ENCODE measurements at places on chromosomes 2 and 18.

DNA sequence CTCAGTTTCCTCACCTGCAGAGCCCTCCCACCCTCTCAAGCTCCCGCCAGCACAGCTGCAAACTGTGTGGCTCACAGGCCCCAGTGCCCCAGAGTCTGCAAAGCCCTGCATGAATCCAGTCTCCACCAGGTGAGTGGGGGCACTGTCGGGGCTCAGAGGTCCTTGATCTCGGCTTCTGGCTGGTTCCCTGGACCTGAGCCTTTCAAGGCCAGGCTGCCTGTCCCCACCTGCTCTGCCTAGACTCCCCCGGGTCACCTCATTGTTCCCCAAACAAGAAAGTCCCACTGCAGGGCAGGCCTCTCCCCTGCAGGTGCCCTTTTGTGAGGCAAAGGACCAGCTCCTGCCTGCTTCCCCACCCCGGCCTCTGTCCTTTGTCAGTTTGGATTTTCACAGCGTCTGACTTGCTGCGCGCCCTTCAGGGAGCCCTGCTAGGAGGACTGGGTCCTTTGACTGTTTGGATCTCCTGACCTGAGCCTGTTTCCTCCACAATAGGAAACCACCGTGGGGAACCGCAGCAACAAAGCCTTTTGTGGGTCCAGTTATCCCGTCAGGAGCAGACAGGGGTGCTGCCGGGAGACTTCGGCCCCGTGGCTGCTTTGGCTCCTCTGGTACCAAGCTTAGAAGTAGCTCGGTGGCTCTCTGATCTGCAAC is 200.5 kb upstream of the HDAC4 start:
- no peak for DNase-seq

- no peak for DNase-seq
Measured at GRCh38 chr2:120360307-120360855, 14.4 kb downstream of the INHBB start.

- no peak for DNase-seq
Measured at GRCh38 chr2:218265626-218266025, 4.3 kb downstream of the AAMP start.

DNA sequence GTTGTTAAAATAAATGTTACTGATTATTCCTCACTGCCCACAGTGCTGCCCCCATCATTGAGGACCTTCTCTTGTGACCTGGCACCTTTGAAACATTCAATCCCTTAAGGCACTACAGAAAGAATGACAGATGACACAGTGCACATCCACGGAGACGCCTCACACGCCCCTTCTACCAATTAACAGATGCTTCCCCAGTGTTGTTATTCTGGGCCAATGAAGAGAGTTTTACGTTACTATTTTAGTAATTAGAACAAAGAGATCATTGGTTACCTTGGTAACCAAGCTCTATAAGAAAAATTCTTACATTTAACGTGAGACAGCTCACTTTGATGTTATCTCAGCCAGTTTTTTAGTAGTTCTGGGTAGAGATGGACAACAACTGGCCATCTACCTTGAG is 152.0 kb downstream of the ZNF236 start:
- no peak for DNase-seq

GRCh38 chr18:36130039-36130831 is 536 bp downstream of the ELP2 start:
- DNase-seq, result peak; percentile 18

GRCh38 chr2:144780983-144781382 is 261.1 kb upstream of the ZEB2 start:
- DNase-seq, result peak; percentile 4

DNA sequence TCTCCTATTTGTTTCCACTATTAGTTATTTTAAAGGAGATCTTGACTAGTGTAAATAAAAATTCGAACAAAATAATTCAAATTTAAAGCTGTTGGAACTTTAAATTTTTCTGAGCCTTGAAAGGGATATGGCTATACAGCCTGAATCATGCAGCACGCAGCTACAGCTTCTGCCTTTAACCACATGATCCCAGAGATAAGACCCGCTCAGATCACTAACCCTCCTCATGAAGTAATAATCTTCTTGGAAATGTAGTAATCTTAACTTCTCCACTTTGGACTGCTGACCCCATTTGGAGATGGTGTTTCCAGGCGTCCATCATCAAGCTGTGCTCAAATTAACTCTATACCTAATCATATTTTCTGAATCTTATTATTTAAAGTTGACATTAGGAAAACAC is 336.6 kb downstream of the DSC3 start:
- DNase-seq, result peak; percentile 47

- DNase-seq, result peak; percentile 77
Measured at GRCh38 chr2:69214898-69215297, 172.1 kb downstream of the GFPT1 start.

DNA sequence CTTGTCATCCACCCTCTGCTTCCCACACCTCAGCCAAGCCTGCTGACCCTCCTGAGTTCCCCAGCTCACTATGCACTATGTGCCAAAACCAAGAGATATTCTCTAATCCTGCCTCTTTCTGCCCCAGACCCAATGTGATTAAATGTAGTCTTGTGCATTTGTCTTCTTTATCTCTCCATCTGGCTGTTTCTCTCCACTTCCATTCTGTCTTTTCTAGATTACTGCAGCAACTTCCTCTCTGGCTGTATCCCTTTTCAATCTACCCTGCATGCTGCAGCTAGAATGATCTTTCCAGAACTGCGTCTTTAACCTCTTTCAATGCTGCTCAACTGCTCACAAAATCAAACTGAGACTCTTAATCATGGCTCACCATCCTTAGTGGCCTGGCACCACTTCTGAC is 164.1 kb downstream of the GALNT14 start:
- no peak for DNase-seq

DNA sequence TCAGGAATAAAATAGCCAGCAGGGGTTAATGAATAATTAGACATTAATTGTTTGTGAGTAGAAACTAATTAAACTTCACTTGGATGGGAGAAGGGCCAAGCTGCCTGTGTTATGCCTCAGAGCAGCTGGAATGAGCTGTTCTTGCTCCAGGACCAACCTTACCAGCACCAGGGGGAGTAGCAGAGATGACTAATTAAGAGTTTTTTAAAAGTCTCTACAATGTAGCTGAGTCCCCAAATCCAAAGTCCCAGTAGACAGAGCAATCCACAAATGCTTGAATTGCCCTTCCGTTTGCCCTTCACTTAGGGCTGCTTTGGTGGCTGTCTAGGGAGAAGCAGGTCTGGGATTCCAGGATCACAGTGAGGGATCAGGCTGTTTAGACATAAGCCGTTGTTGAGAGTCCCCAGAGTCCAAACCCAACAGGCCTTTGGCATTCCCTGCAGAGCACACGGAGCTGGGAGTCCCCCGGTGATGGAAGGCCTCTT is 59.4 kb downstream of the RHOB start:
- peak; percentile 75 for DNase-seq

GRCh38 chr2:64646007-64646880 is 7.5 kb downstream of the SERTAD2 start:
- peak; percentile 77 for DNase-seq
